Mammary microvascular endothelial cell (primary cell): ENCODE measurements at places on chromosomes 7 and 10. TPM values are rescaled to one million over a fixed set of nuclear protein-coding genes. Genes with fewer than 3 reads are reported as not detected.

Gene CCDC136
- 0.07 and 0.79 TPM in 2 replicates for total RNA-seq

Gene TRIM50
- not detected in 2 replicates for total RNA-seq

Gene ZNF467
- total RNA-seq, result 0.73 and 1.2 TPM in 2 replicates

Gene OR6B1
- total RNA-seq, result not detected in 2 replicates

Gene CXCL12
- 16.2 and 19.4 TPM in 2 replicates for total RNA-seq

Gene PKD2L1
- not detected in 2 replicates for total RNA-seq

Gene ANKMY2
- total RNA-seq, result 9.1 and 10.9 TPM in 2 replicates

Gene SLC26A3
- not detected in 2 replicates for total RNA-seq

Gene OLAH
- 1.5 and 2.5 TPM in 2 replicates for total RNA-seq

Gene NPSR1
- total RNA-seq, result not detected in 2 replicates

Gene NXPH1
- not detected in 2 replicates for total RNA-seq

Gene FRMPD2
- 0.05 and 0.07 TPM in 2 replicates for total RNA-seq

Gene CYP26C1
- total RNA-seq, result 0.30 and 2.5 TPM in 2 replicates

Gene CYP2C9
- not detected in 2 replicates for total RNA-seq

Gene CRHR2
- not detected in 2 replicates for total RNA-seq

Gene TAS2R16
- not detected in 2 replicates for total RNA-seq

Gene TMEM225B
- 0.15 TPM in 1 of 2 replicates, not detected in the other for total RNA-seq

Gene KCNH2
- total RNA-seq, result not detected in 2 replicates

Gene PNLIP
- not detected in 2 replicates for total RNA-seq

Gene TFR2
- total RNA-seq, result under 0.01 and 0.44 TPM in 2 replicates

Gene GJD4
- not detected in 2 replicates for total RNA-seq

Gene GNAI1
- 50.6 and 51.6 TPM in 2 replicates for total RNA-seq
